ENCODE measurements at places on chromosomes 4 and X. TPM values are rescaled to one million over a fixed set of nuclear protein-coding genes. Genes with fewer than 3 reads are reported as not detected.

The BEX1 gene
- 61.6 TPM for polyA plus RNA-seq

The AREG gene
- polyA plus RNA-seq: 0.56 TPM

The STAP1 gene
- 0.14 TPM for polyA plus RNA-seq

The DGAT2L6 gene
- polyA plus RNA-seq: not detected

The YY2 gene
- polyA plus RNA-seq: 2.6 TPM

The ARHGEF38 gene
- 5.3 TPM for polyA plus RNA-seq

The SNX12 gene
- 54.4 TPM for polyA plus RNA-seq
